T1000 (cell line): ENCODE measurements at places on chromosomes 1 and 21.

DNA sequence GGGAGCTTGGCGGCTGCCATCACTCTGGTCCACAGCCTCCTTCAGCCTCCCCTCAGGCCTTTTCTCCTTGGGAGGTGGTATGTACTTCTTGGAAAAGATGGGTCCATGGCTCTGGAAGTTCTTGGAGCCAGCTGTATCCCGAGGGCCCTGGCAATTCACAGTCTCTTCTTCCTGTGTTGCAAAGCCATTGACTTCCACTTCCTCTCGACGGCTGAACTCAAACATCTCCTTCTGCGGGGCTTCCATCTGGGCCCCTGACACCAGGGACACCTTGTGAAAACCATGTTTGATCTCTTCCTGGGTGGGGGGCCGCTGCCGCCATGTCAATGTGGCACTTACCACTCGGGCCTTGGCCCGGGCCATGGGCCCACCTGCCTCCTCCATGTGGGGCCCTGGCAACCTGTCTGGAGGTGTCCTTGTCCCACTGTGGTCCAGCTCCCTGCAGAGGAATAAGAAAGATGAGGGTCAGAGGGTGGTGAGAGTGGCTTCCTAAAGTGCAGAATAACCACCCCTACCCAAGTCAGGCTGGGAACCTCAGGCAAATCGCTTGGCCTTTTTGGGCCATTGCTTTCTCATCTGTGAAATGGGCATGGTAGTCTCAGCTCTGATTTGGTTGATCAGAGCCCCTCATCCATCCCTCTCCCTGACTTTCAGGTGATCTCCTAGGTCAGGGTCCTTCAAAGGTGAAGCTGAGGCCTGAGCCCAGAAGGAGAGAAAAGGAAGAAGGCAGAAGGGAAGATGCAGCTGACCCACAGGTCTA is 7.5 kb downstream of the CRYBG2 start:
- no peak for DNase-seq

GRCh38 chr1:56216218-56216617 is 363.1 kb downstream of the PLPP3 start:
- DNase-seq: no peak

GRCh38 chr1:36691374-36691773 is 208.7 kb upstream of the CSF3R start:
- DNase-seq: no peak

- DNase-seq: no peak
Measured at GRCh38 chr1:1943834-1944570, 24.9 kb upstream of the TMEM52 start.

GRCh38 chr1:108636876-108637275 is 24.0 kb downstream of the HENMT1 start:
- DNase-seq: no peak
